Inflammatory macrophage treated with lipopolysaccharide for 1 hour (primary cell): ENCODE measurements at places on chromosomes 12 and 14.

DNA sequence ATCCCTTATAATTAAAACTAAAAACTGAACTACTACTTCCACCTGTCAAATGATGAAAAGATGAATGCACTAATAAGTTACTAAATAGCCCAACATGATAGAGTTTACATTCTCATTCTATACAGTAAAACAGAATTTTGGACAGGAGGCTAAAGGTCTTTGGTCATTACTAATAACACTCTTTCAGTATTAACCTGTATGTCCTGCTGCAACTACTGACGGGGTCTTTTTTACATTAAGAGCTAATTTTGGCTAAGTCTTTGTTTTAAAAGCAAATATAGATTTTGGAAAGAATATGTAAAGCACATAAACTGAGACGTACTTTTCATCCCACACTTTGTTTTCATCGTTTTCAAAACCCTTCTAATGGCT lies 175.4 kb upstream of the CDKN3 start:
- DNase-seq: no peak

GRCh38 chr12:48145981-48146380 lies 11.3 kb downstream of the ASB8 start:
- DNase-seq: no peak

GRCh38 chr12:78804262-78804661 lies 60.3 kb upstream of the SYT1 start:
- DNase-seq: no peak

- DNase-seq: peak; percentile 32
Measured at GRCh38 chr12:27332714-27333402, at the start of gene BMAL2. TSS of gene BMAL2 (plus strand) at chr12:27332836. CDS start at chr12:27333073, 237 bp downstream.

DNA sequence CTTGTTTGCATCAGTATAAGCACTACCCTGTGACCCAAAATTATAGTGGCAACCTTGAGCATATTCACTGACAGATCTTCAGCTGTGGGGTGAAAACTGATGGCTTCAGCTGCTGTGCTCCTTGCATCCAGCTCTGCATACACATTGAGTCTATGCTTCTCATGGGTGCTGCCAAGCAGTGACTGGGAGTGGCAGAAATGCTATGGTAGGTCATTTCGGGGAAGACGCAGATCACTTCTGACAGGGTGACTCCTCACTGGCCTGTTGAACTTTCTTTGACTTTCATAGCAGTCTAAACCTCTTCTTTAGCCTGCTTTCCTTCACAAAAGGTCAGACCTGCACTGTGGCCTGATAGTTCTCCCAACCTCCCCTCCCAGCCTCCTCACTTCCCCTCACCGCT lies 5.6 kb upstream of the ALDH1L2 start:
- no peak for DNase-seq

- DNase-seq: no peak
Measured at GRCh38 chr12:18054925-18055619, 34.9 kb downstream of the RERGL start.

- DNase-seq: no peak
Measured at GRCh38 chr14:65170768-65171507, 68.6 kb upstream of the MAX start.

DNA sequence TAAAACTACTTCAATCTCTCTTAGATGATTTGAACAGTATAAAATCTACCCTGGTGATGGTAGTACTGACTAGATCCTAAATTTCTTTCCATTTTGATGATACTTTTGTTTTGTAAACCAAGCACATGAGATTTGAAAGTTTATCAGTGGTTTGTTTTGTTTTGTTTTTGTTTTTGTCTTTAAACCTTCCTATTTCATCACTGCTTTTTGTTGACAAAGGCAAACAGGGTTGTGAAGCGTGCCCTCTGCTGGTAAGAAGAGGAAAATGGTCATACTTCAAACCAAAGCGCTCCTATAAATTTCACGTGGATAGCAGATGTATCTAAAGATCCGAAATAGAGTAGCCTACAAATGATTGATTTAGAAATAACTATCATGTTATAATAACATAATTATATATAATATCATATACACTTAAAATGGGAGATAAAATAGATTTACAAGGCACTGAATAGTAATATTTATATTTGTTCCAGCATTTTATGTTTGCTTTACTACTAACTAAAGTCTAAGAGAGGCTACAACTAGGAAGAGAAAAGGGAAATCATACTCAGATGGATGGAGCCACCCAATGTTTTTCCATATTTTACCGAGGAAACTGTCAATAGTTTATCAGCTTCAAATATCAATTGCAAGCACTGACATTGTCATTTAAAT lies 254.0 kb upstream of the USP15 start:
- DNase-seq: peak; percentile 63

DNA sequence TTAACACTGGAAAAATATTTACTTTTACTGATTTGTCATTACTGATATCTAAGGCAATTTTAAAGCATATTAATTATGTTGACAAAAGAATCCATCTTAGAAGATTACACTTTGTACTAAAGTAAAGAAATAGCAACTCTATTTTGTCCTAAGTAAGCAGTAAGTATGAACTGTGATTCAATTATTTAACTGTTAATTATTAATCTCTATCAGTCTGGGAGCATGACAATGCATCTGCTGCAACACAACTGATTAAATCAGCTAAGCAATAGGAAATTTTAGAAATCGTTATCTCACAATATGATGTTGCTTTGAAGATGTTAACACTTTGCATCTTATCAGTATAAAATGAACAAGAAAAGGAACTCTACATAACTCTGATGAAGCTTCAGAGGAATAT lies 172.3 kb downstream of the DPY19L2 start:
- no peak for DNase-seq

DNA sequence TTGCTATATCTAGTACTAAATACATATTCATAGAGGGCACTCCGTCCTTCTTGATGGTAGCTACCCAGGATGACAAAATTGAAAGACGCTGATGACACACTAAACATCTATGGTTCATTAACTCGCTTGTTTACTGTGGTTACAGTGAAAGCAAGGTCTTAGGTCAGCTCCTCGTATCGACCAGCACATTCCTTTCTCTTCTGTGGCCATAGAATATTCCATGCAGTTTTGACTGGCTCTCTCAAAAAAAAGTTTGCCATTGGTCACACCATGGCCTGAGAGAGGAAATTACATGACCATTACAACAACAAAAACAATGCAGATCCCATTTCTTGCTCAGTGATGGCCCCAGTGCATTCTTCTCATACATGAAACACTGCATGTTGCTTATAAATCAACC lies 411.4 kb upstream of the SOX5 start:
- DNase-seq: no peak

GRCh38 chr12:110849221-110849620 lies 2.4 kb downstream of the CCDC63 start:
- DNase-seq: no peak

- no peak for DNase-seq
Measured at GRCh38 chr14:68781161-68782021, 11.5 kb downstream of the ZFP36L1 start.
